Activated naive CD4-positive, alpha-beta T cell treated with Interleukin-2 at 50 U/mL for 16 hours (primary cell): ENCODE measurements at places on chromosomes 5 and 9.

GRCh38 chr5:151093476-151093889 lies 12.6 kb upstream of the TNIP1 start:
- no peak for DNase-seq

DNA sequence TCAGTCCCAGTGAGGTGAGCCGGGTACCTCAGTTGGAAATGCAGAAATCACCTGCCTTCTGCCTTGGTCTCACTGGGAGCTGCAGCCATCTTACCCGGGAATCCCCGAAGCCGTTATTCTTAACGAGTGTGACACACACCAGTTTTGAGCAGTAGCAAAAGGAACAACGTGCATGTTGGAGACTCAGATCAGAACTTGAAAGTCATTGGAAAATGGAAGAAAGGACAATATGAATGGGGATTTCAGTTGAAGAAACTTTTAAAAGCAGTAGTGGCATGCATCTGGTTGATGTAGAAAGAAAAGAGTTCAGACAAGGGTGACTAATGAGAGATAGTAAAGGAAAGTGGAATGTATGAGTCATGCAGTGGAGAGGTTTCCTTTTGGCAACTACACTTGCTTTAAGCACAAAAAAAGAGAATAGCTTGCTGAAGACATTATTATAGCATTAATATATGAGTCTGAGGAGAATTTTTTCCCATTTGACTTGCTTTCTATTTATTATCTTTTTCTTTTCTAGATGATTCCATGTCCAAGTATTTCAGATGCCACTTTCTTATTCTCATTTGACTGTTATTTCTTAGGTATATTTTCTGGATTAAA lies 44.4 kb upstream of the ANKDD1B start:
- peak; percentile 64 for DNase-seq

DNA sequence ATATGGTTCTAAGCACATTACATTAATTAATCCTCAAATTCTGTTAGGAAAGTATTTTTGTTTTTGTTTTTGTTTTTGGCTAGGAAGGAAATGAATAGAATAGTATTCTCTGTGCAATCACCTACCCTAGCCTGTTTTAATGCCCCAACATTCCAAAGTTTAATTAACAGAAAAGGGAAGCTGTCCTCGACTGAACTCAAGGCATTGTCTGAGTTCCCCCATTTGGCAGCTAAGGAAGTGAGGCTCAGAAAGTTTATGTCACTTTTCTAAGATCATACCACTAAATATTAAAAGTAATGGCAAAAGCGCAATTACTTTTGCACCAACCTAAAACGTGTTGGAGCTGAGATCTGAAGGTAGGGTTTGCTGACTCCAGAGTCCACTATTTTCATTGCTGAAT lies 59.8 kb downstream of the FGF1 start:
- no peak for DNase-seq

- DNase-seq: no peak
Observed at GRCh38 chr5:2675548-2675947, 75.9 kb downstream of the IRX2 start.

- no peak for DNase-seq
Observed at GRCh38 chr9:97548819-97549540, 47.5 kb downstream of the TMOD1 start.

GRCh38 chr9:92723299-92723625 lies 41.4 kb downstream of the BICD2 start:
- DNase-seq: no peak

DNA sequence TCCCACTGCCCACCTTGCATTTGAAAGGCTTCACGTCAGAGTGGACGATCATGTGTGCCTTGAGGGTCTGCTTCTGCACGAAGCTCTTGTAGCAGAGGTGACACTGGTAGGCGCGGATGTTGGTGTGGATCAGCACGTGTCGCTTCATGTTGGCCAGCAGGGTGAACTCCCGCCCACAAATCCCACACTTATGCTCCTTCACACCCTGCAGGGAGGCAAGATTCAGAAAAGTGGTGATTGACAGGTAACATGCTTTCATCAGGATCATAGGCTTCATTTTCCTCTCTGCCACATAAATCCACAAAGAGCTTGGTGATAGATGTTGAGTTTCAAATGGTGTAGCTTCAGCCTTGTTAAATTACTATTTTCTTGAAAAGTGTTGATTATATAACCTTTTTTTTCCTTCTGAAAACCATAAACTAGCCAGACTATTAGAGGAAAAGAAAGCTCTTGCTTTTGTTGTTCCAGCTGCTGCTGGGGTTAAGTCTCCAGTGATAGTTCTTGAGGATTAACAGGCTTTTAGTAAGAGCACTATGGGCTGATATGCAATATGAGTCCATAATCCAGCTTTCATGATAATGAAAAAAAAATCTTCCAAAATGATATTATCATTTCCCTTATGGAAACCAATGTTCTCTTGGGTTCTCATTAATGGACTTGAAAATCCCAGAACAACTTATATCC lies 50.7 kb downstream of the ZNF366 start:
- no peak for DNase-seq

GRCh38 chr9:136764301-136764891 lies at the start of gene LCN15:
Gene LCN15 (minus strand): TSS chr9:136764518. CDS start chr9:136764488, 30 bp downstream.
- no peak for DNase-seq
